ENCODE measurements at places on chromosomes 5 and 9.

DNA sequence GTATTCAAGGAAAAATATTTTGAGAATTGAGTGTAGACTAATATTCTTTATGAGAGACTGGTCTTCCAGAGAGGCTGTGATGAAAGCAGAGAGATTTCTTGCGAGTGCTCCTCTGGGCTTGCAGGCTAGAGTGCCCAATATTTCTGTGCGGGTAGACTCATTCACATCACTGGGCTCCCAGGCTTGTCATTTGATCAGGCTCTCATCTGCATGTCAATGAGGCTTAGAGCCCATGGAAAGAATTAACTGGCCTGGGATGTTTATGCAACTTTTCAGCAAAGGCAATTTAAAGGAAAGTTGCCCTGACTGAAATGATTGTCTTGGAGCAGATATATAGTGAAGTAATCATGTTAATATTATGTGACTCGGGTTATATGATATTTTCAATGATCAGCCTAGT lies 42.3 kb downstream of the SNCAIP start:
- DNase-seq = no peak

GRCh38 chr5:149887622-149888183 lies 56.9 kb downstream of the PDE6A start:
- no peak for DNase-seq

GRCh38 chr5:109939116-109939682 lies 249.5 kb downstream of the MAN2A1 start:
- no peak for DNase-seq

DNA sequence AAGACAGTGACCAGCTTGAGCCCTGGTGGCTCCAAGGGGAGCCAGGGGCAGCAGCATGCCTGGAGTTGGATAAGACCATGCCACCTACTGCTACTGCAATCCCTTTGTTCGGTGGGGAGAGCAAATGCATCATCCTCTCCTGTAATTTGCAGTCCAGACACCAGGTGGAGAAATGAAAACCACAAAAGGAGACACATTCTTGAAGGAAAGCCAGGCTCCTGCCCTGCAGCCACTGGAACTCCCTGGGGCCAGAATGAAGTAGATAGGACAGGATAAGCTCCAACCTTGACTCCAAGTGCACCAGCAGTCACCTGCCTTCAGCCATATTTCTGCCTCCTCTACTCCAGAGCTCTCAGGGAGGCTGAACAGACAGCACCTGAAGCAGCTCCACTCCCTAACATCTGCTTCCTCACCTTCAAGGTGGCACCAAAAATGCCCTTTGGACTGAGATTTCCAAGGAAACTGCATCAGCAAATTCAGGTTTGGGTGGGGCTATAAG lies 65.1 kb upstream of the IQGAP2 start:
- DNase-seq = no peak

DNA sequence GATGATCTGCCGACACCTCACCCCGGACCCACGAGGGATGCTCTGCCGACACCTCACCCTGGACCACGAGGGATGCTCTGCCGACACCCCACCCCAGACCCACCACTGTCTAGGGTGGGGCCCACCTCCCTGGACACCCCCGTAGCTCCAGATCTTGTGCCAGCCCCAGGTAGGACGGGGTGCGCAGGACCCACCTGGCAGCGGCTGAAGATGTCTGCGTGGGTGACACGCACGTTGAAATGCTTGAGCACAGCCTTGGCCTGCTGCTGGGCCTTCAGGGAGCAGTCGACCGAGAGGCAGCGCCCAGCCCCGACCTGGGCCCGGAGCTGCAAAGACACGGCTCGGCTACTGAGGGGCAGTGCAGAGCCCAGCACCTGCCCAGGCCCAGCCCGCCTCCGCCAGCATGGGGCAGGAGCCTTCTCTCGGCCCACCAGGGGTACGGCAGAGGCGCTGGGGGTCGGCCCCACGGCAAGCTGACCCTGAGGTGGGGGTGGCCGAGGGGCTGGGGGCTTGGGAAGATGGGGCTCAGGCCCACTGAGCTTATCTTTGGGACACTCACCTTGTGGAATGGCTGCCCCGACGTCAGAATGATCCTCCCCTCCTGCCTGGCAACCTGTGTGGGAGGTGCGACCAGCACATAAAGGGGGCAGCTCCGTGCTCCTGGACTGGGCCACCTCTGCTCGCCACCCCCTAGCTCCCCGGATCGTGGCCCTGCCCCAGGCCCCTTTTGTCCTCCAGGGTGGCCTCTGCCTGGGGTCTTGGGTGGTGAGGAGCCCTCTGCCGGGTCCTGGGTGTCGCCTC lies 21.7 kb upstream of the NRARP start:
- peak; percentile 32 for DNase-seq

DNA sequence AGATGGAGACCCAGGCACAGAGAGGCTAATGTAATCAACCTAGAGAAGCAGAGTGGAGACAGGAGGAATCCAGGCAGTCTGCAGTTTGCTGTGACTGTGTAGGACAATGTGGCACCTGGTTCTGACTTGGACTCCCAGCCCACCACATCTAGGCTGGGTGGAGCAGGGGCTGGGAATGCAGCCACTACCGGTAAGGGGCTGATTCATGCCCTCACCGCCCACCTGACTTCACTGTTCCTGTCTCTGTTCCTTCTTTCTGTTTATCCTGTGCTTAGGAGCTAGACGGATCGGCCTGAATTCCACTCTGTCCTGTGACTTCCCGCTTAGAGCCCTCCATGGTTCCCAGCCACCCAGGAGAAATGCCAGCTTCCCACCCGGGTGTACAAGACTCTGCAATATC lies 2.6 kb downstream of the PDLIM4 start:
- no peak for DNase-seq

- DNase-seq = no peak
These were observed 136.7 kb upstream of the PJA2 start for GRCh38 chr5:109546461-109546860.

DNA sequence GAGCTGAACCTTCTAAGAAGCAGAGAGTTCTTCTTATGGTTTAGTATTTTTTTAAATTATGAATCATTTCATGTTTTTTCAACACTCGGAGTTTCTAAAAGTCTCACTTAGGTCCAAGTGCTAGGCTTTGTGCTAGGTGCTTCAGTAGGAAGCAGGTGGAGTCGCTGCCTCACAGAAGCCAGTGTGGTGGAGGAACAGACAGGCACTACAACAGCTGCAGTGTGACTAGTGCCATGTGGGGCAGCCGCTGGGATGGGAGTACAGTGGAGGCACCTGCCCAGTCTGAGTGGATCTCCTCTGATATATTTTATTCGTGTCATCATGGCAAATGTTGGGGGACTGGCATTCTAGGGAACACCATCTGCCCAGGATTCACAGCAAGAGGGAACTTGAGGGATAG lies 15.3 kb downstream of the PCDHGC5 start:
- no peak for DNase-seq

DNA sequence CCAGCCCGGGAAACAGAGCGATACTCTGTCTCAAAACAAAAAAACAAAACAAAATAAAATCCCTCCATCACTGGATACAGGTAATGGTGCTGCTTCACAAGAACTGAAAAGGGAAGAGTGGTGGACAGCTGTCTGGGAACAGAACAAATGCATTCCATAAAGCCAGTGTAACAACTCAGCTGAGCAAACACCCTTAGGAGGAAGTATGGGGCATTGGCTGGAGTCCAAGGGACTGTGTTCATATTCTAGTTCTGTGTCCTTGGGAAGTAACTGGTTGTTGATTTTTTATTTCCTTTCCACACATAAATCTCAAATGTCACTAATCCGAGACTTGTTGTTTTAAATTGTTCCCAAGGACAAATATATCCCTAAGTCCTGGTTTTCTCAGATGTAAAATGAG lies 38.3 kb downstream of the HTR1A start:
- DNase-seq = no peak

DNA sequence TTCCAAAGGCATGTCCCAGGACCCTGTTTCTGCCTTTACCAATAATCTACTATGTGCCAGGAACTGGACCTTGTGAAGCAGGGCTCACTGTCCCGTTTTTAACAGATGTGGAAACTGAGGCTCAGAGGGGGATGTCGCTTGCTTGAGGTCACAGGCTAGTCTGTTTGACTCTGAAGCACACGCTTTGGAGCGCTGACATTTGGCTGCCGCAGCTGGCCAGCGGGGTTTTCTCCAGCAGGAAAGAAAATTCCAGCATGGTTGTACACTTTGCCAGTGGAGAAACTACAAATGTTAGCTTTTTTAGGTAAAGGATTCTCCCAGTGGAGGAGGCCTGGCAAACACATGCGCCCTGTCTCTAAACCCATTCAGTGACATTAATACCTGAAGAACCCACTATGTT lies 50.5 kb downstream of the SH3PXD2B start:
- DNase-seq = no peak

GRCh38 chr5:62592558-62592957 lies 13.9 kb downstream of the LRRC70 start:
- no peak for DNase-seq

- peak; percentile 78 for DNase-seq
These were observed 13.6 kb upstream of the SYNPO start for GRCh38 chr5:150626853-150627276.

- DNase-seq = no peak
These were observed 14.6 kb downstream of the CLK4 start for GRCh38 chr5:178612299-178612698.

GRCh38 chr9:37582548-37583157 lies 6.5 kb upstream of the FBXO10 start:
- DNase-seq = no peak

- DNase-seq = no peak
These were observed 832.3 kb downstream of the MTRR start for GRCh38 chr5:8701251-8701650.

DNA sequence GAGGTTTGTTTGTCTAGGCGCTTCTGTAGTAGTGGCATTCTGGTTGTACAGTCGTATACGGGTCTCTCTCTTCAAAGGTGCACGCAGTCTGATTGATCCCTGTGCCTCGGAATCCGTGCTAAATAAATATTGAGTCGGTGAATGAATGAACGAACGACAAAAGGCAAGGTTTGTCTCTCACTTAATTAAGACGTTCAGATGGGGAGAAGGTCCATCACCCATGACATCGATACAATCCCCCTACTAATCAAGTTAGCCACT lies 500 bp upstream of the CREBRF start:
- no peak for DNase-seq

Measured in upper lobe of right lung (tissue), 1 donor.